ENCODE measurements at places on chromosomes 5 and 9.

- no peak for DNase-seq
These were observed 35.7 kb upstream of the SLC25A51 start for GRCh38 chr9:37939575-37940095.

GRCh38 chr9:125374443-125375309 lies 113.0 kb downstream of the GAPVD1 start:
- peak; percentile 41 for DNase-seq

DNA sequence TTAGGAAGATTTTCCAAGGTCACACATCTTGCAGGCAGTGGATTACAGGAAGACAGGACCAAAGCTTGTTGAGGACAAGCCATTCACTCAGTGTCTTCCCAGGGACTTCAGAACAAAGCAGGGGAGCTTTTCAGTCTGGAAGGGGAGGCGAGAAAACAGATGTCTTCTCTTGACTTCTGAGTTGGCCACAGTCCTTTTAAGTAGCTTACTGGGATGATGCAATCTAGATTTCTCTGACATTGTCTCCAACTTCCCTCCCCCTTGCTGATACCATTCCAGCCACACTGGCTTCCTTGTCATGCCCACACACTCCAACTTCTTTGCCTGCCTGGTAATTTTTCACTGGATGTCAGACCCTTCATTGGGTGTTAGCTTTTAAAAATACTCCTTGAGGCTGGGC lies 174.2 kb upstream of the TBC1D2 start:
- DNase-seq, result no peak

GRCh38 chr9:76453785-76454184 lies 5.2 kb upstream of the GCNT1 start:
- DNase-seq, result no peak

- DNase-seq, result no peak
These were observed 11.9 kb upstream of the FER start for GRCh38 chr5:108735790-108736189.

DNA sequence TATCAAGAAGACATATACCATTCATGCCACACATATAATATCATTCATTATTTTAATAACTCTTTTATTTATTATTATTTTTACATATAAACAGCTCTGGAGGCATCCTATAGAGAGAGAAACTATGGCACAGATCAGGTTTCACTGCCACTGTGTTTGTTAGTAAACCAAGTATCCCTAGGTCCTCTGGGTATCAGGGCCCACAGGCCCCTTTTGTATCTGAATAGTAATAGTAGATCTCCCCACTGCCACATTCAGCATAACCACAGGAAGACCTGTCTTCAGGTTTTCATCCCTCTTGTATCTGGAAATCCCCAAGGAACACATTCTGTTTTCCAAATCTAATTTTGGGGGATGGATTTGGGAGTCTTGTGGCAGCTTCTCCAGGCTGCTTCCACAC lies 94.0 kb downstream of the SPATA31D1 start:
- DNase-seq, result no peak

- DNase-seq, result peak; percentile 13
These were observed 602 bp downstream of the RPL37 start for GRCh38 chr5:40834391-40834848.

- DNase-seq, result no peak
These were observed 24.7 kb downstream of the ZDHHC11B start for GRCh38 chr5:759781-760362.
